ENCODE measurements at places on chromosomes 3 and 15.
A peak's percentile ranks its signal among the peaks of the same experiment; 100 is the strongest.

- no peak for DNase-seq
These were observed 47.1 kb upstream of the SERPINI2 start for GRCh38 chr3:167521006-167521355.

DNA sequence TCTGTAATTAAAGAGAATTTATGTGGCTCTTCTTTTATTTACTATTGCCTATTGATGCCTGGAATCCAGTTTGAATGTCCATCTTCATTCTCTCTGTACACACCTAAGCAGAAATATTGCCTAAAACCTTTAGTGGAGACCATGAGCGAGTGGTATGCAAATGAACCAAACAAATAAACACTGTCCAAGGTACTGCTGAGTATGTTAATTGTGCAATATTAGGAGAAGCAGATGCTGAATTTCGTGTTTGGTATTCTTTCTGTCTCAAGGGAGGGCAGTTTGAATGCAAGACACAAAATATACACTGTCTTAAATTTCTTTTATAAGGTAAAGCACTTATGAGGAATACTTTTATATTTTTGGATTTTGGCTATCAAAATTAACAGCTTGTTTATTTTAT lies 440.9 kb downstream of the RBMS3 start:
- no peak for DNase-seq

DNA sequence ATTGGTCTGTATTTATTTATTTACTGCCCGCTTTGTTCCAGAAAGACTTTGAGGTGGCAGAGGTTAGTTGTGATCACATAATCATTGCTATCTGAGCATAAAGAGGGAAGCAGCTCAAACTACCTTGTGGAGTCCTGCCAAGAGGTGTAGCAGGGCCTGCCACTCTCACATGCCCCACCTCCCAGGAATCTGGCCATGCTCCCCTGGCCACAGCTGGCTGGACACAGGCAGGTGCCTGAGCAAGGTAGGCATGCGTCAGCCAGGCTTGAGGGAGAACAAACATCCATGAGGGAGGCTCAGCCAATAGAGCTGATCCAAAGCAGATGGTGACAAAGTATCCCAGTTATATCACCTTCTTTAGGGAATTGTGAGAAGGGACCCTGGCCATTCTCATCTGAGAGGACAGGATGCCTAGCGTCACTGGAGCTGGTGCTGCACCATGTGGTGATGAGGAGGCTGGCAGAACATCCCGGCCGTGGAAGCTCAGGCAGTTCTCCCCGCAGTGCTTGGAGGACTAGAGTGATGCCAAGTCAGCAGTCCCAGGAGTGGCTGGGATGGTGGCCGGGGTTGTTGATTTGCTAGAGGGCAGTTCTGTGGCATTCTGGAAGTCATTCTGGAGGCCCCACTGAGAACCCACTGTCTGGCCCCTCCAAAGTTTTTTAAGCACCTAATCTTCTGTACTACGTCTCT lies 6.8 kb upstream of the POLG start:
- DNase-seq = no peak

DNA sequence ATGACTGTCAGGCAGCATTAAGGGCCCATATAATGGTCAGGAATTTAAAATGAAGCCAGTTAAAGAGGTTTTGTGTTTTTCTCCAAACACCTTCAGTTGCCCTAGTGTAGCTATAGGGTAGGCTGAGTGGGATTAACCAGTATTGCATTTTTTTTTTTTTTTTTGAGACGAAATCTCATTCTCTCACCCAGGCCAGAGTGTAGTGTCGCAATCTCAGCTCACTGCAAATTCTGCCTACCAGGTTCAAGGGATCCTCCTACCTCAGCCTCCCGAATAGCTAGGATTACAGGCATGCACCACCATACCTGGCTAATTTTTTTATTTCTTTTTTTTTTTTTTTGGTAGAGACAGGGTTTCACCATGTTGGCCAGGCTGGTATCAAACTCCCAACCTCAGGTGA lies 7.0 kb downstream of the CLASP2 start:
- DNase-seq = no peak

DNA sequence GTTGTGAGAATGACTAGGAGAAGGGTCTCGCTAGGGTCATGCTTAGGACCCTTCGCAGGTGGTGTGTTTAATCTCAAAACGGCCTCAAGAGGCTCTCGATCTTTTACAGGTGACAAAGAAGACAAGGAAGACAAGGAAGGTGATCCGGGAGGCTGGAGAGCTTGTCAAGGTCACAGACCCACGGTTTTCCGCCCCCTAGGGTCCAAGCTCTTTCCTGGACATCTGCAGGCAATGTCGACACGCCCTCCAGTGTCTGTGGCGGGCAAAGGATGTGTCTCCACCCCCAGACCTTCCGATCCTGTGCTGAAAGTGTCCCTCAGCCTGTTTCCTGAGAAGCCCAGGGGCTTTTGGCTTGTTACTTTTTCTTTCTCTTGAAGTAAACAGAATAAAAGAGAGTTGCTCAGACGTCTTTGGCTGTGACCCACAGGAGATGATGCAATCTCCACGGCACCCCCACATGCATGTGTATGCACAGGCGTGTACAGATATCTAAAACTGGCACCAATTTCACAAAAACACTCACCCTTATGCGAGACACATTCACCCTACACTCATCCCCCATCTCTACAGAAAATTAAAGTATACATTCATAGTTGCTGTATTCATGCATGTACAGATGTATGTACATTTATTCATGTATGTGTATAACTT lies 108.8 kb downstream of the KLF13 start:
- DNase-seq = peak; percentile 43

GRCh38 chr3:137647179-137647578 lies 116.9 kb upstream of the SOX14 start:
- no peak for DNase-seq

GRCh38 chr3:101009386-101009785 lies 16.2 kb upstream of the ABI3BP start:
- no peak for DNase-seq

DNA sequence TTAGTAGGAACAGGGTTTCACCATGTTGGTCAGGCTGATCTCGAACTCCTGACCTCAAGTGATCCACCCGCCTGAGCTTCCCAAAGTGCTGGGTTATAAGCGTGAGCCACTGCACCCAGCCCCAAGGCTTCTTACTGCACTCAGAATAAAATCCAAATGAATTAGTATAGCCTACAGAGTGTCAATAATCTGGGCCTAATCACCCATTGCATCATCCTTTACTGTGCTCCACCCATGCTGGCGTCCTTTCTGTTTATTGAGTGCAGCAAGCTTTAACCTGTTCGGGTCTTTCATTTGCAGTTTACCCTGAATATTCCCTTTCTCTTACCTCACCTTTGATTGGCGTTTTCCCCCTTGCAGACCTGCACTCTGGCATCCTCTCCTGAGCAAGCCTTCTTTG lies 77.7 kb downstream of the CEP63 start:
- no peak for DNase-seq

GRCh38 chr3:155871746-155872158 lies 1.3 kb downstream of the GMPS start:
- DNase-seq = no peak

- no peak for DNase-seq
These were observed 35.4 kb upstream of the GRM7 start for GRCh38 chr3:6825524-6825923.

DNA sequence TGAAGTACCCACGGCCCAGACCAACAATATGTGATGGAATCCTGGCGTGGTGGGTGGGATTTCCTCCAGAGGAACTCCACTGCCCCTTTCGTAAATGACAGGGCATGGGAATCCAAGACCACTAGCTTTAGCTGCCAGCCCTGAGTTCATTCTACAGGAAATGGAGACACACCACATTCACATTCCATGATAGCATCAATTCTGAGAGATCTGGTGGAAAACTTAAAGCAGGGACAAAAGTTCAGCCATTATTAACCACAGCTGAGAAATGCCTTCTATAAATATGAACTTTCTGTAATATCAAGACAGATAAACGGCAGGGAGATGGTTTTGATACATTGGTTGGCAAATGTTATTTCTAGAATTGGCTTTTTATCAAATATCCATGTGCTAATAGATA lies 98.2 kb downstream of the FBN1 start:
- DNase-seq = no peak

- DNase-seq = no peak
These were observed 41.9 kb upstream of the SLC6A1 start for GRCh38 chr3:10950476-10951294.

DNA sequence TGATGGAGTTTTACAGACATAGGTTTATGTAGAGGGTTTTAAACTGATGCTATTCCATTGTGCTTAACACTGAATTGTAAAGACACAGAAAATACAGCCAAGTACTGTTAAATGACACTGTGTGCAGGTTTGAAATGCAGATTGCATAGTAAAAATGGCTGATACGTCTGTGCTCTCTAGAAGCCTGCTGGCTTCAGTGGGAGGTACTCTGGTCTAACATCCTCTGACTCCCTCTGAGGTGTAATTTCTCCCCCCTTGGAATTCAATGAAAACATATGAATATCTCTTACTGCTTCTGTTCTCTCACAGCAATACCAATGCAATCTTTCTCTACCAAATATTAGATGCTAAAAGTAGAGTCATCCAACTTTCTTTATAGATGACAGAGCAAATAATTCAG lies 176.6 kb downstream of the SLC9A9 start:
- DNase-seq = no peak

DNA sequence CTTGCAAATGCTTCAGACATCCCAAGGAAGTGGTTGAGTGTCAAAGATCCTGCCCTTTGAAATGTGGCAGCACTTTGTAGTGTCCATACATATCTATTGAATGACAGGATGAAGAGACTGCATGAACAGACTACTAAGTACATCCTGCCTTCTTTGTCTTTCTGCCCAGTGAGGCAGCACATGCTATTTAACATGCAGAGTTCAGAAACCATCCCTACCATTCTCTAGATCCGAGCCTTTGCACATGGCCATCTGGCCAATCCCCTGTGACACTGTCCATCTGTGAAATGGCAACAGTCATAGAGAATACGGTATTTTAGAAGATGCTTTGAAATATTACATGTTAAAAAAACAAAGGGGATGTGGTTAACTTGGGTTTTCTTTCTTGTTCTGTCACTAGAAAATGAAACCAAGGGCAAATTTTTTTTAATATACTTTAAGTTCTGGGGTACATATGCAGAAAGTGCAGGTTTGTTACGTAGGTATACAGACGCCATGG lies 519.6 kb downstream of the NTRK3 start:
- no peak for DNase-seq

DNA sequence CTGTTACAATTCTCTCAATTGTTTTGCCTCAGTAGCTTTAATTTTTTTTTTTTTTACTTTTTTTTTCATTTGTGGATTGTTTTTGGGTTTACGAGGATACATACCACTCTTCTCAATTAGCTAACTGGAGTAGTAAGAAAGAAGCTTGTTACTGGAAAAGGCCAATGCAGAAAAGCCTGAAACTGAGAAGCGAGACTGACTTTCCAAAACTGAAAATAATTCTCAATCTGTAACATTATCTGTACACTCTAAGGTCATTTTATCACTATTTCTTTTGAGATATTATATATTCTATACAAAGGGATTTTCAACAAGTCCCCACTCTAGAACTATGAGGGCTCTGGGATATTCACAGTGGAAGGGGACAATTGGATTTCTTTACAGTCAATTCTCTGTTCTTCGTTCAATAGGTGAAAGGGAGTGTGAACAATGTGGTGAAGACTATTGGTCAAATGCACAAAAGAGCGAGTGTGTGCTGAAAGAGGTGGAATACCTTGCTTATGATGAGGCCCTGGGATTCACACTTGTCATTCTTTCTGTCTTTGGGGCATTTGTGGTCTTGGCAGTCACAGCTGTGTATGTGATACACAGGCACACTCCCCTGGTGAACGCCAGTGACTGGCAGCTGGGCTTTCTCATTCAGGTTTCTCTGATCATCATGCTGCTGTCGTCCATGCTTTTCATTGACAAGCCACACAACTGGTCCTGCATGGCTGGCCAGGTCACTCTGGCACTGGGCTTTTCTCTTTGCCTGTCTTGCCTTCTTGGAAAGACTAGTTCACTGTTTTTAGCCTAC lies 83.9 kb upstream of the KCNAB1 start:
- DNase-seq = no peak

DNA sequence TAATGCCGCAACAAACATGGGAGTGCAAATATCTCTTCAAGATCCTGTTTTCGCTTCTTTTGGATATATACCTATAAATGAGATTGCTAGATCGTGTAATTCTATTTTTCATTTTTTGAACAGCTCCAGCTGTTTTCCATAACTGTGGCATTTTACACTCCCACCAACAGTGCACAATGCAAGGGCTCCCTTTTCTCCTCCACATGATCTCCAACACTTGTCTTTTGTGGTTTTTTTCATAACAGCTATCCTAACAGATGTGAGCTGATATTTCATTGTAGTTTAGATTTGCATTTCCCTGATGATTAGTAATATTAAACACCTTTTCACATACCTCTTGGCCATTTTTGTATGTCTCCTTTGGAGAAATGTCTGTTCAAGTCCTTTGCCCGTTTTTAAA lies 58.6 kb upstream of the TJP1 start:
- no peak for DNase-seq

DNA sequence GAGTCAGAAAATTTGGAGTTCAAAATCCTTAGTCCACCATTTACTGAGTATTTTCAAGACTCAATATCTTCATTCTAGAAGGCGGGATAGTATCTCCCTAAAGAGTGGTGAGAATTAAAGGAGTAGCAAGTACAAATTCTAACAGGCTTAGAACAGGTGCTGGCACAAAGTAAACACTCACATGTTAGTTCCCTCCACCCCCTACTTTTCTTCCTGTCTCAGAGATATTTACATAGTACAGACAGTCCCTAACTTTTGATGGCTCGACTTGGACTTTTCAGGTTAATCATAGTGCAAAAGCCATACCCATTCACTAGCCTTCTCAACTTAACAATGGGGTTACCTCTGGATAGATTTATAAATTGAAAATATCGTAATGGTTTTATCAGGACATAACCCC lies 476.2 kb upstream of the RASGRP1 start:
- DNase-seq = no peak

GRCh38 chr3:99066863-99067262 lies 165.4 kb upstream of the DCBLD2 start:
- no peak for DNase-seq

DNA sequence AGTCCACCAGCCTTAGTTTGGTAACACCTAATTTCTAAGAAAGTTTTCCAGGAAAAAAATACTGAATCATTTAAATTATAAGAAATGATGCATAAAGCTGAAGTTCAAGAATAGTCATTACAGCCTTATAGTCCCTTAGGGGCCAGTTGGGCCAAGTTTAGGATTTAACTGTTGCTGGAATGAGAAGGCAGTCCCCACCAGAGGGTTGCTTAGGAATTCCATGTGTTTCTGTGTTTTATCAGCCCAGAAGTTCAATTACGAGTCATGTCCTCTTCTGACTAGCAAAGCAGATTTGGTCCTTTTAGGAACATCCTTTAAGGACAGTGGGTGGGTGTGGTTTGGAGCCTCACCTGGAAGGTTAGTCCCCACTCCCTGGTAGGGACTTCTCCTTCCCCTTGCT lies 57.0 kb upstream of the NR2E3 start:
- no peak for DNase-seq

GRCh38 chr3:133153382-133153781 lies 115.2 kb downstream of the TMEM108 start:
- no peak for DNase-seq

DNA sequence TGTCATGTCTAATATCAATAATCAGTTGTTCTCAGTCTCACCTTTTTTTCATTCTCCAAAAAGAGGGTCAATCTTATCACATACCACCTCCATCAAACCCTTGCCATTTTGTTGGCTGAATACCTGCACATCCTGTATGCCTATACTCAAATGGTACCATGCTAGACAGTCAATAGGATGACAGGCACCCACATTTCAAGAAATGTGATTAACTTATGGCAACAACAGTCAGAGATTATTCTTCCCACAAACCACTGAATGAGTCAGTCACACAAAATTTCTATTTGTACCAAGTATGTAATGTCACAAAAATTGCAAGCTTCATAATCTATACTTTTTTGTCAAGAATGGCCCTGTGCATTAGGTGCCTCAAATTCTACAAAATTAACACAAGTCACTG lies 5.1 kb upstream of the SLC27A2 start:
- DNase-seq = no peak

Data from progenitor cell of endocrine pancreas (in vitro differentiated cells).